ENCODE measurements at places on chromosomes 1 and 21.

DNA sequence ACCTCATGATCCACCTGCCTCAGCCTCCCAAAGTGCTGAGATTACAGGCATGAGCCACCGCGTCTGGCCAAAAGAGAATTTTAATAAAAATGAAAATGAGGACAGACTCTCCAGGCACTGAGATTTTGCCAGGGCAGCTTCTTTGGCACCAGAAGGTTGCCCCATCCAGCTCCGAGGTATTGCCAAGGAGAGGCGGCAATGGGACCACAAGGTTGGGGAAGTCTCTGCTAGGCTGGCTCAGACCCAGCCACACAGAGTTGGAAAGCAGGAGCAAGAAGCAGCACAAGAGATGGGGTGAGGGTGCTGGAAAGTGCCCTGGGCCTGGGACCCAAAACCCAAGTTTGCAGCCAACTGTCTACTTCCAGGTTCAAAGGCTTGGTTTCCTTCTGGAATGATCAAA lies 200.9 kb downstream of the HHIPL2 start:
- no peak for DNase-seq

GRCh38 chr1:195939844-195940243 lies 668.4 kb downstream of the KCNT2 start:
- no peak for DNase-seq

DNA sequence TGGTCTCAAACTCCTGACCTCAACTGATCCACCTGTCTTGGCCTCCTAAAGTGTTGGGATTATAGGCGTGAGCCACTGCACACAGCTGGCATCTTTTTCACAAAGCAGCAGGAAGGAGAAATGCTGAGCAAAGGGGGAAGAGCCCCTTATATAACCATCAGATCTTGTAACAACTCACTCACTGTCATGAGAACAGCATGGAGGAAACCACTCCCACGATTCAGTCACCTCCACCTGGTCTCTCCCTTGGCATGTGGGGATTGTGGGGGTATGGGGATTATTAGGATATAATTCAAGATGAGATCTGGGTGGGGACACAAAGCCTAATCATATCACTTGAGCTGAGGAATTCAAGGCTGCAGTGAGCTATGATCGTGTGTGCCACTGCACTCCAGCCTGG lies 3.0 kb upstream of the MFSD2A start:
- DNase-seq = no peak

GRCh38 chr1:107927820-107928219 lies 37.2 kb downstream of the VAV3 start:
- no peak for DNase-seq

DNA sequence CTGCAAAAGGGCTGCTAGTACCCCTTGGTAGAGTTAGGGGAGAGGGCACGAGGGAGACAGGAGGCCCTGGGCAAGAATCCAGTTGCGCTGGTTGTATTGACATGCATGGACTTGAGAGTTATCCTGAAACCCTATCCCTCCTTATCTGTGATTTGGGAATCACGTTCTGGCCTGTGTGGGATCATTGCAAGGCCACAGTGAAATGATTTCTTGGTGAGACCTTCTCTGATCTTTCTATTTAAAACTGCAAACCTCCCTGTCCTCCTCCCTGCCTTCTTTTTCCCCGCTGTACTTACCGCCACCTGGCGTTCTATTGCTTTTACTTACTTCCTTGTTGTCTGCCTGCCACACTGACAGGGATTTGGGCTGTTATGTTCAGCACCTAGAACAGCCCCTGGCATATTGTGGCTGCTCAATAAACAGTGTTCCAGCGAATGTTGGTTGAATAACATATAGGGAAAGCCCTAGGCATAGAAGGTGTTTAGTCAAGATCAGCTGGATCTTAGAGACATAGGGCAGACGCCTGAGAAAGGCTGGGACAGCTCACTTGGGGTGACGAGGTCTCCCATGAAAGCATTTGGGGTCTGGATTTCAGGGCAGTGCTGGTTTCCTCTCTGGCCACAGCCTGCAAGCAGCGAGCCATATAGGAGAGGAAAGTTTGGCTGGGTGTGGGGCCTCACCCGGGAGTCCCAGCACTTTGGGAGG lies 25.6 kb downstream of the ALPL start:
- no peak for DNase-seq

GRCh38 chr1:11654939-11655808 lies 497 bp downstream of the FBXO44 start:
- DNase-seq = no peak

DNA sequence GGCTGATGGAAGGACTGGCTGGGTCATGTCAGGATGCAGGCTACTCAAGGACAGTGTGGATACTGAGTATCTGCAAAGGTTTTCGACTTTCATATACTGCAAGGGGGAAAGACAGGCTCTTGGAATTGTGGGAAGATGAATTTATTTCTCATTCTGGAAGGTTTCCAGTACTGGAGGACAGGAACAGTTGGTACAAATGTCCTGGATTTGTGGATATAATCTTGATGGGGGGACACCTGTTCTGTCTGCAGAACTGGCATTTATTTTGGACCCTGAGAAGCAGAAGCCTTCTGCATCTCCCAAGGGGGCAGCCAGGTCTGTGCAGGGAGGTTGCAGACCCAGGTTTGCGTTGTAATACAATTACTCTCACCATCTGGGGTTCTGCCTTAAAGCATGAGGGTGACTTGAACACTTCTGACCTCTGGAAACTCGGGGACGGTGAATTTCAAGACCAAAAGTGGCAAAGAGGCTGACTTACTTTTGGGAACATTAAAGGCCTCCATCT lies 65.8 kb downstream of the NOS1AP start:
- no peak for DNase-seq

- no peak for DNase-seq
Observed at GRCh38 chr1:11792106-11792505, 13.7 kb downstream of the MTHFR start.

DNA sequence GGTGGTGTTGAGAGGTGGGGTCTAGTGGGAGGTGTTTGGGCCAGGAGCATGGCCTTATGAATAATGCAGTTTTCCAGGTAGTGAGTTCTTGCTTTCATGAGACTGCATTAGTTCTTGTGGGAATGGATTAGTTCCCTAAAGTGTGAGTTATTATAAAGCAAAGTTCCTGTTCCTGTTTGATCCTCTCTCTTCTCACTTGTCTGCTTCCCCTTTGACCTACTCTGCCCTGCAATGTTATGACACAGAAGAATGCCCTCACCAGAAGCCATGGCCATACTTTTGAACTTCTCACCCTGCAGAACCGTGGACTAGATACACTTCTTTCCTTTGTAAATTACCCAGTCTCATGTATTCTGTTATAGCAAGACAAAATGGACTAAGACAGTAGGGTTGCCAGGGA lies 53.6 kb downstream of the MAP3K7CL start:
- DNase-seq = no peak

DNA sequence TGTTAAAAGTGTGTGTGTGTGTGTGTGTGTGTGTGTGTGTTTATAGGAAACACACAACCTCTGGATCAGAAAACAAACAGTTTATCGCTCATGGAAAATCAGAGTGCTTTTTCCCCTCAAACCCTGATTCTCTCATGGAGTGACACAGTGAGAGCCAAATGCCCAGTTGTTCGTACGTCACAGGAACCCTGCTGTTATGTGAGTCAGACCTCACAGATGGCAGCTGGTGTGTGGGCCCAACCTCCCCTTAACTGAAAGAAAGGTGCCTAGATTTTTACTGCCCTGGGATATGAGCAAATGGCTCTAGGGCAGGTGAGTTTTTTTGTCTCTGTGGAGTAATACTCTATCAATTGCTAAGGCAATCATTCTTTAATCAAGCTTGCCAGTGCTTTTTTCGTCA lies 1788.1 kb downstream of the BRINP3 start:
- no peak for DNase-seq

- DNase-seq = no peak
Observed at GRCh38 chr1:83716641-83717040, 282.3 kb downstream of the TTLL7 start.

DNA sequence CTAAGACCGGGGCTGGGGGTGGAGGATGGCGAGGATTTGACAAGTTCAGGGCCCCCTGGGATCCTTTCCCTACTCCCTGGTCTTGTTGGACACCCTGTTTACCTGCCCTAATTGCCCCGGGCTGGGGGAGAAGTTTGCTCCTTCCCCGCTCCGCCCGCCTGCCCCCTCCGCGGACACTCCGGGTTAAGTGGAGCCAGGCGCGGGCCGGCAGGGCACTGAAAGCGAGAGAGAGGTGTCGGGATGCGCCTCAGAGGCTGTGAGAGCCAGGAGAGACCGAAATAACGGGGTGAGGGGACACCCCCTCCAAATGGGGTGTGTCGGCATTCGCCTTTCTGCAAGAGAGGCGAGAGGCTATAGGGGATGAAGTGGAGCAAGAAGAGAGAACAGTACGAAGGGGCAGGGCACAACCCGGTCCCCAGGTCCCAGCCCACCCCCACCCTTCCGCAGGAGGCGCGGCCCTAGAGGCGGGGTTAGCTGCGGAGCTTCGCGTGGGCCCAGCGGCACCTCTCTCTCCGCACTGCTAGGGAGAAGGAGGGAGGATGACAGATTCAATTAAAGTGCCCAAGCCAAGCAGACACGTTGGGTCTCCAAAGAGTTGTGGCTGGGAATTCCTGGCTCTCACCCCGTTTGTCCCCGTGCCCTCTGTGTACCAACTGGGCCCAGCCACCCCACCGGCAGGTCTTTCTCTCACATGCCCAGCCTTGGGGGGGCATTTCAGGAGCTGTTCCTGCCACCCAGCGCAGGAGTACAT lies 3.8 kb downstream of the EFNA3 start:
- no peak for DNase-seq

DNA sequence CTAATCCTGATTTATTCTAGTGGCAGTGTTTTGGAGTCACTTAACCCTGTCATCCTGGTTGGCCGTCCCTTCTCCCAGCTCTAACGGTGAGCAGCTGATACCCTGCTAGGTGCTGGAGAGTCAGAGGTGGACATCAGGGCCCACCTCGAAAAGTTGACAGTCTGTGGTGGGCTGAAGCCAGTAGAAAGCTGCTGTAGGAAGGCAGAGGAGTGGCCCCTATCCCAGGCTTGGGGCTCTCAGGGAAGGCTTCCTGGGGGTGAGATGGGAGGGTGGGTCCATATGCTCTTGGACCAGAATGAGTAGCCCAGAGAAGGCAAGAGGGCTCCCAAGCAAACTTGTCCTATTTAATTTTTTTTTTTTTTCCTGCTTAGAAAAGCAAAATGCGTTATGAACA lies 475 bp upstream of the RPL5 start:
- no peak for DNase-seq

DNA sequence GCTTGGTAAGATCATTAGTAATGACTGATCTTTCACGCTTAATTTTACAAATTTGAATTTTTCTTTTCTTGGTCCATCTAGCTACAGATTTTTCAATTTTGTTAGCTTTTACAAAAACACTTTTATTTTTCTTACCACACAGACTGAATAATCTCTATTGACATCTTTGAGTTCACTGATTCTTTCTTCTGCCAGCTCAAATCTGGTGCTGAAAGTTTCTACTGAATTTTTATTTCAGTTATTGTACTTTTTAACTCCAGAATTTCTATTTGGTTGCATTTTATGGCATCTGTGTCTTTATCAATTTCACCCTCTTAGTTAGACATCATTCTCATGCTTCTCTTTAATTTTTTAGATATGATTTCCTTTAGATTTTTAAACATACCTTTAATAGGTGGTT lies 584.7 kb downstream of the LMO4 start:
- DNase-seq = no peak

DNA sequence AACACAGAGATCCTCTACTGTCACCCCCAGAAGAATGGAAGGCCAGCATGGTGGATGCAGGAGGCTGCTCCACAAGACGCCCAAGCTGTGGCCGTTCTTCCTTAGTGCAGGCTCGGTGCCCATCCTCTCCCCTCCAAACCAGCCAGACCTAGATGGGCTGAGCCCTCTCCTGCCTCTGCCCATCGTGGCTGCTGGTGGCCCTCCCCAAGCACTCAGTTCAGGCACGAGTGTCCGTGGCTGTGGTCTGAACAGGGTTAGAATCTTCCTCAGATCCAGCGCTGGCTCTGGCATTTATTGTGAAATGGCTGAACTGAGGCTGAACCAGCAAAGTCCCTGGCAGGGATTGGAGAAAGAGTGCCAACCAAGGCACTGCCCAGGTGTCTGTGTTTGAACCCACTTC lies 59.5 kb downstream of the TRIM11 start:
- DNase-seq = no peak

DNA sequence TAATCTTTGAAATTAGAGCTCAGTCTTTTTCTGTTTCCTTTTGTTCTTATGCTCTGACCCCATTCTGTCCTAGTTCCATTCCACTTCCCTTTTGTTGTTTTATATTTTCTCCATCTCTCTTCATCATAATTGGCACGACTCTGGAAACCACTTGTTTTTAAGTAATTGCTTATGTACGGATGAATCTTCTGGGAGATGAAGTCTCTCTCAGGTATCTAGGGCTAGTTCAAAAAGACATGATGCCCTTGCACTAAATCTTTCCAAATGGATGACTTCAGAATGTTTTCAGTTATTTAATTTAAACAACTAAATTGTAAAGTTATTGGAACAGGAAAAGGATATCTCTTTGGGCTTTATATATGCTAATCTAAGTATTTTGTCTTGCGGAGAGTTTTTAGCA lies at the start of gene OR6F1:
OR6F1 (minus strand) TSS at position 101 of the 400 bp plus-strand sequence. CDS start 3,891 bp downstream, outside the sequence.
- no peak for DNase-seq

GRCh38 chr1:26017606-26018005 lies 4.0 kb upstream of the EXTL1 start:
- no peak for DNase-seq

DNA sequence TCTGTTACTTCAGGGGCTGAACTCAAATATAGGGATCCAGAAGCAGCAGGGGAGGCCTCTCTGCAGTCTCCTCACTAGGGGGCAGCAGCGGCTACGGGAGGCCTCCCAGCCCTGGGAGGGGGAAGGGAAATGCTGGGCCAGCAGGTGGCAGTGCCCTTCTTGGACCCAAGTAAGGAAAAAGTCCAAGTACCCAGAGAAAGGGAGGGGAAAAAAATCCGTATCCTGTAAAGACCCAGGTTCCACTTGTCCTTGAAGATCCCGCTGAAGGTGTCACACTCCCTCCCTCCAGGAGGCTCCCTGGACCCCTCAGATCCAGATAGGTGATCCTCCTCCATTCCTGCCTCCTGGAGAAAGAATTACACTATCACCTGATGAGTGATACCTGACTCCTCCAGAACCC lies 14.1 kb upstream of the NUAK2 start:
- DNase-seq = peak; percentile 42

DNA sequence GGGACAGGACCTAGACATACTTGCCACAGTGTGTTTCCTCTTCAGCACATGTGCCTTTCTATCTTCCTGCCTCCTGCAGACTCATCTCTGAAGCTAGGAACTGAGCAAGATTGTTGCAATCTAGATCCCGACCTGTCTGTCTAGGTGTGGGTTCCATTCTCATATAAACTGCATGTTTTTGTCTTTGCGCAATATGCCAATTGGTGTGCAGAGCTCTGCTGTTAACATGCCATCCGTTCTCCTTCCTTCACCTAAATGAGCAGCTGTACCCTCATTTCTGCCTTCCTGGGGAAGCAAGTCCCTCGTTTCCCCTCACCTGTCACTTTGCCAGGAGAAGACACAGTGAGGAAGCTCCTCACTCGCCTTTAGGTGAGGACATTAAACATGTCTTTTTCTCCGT lies 55.5 kb downstream of the SLC35F3 start:
- DNase-seq = no peak

Data from stimulated activated CD4-positive, alpha-beta T cell treated with anti-CD3 and anti-CD28 coated beads, Interleukin-1b, Interleukin-23, amount 100 ng/mL, for 1 hour (primary cell).